ENCODE measurements at places on chromosomes 5 and 9.
A peak's percentile ranks its signal among the peaks of the same experiment; 100 is the strongest.

DNA sequence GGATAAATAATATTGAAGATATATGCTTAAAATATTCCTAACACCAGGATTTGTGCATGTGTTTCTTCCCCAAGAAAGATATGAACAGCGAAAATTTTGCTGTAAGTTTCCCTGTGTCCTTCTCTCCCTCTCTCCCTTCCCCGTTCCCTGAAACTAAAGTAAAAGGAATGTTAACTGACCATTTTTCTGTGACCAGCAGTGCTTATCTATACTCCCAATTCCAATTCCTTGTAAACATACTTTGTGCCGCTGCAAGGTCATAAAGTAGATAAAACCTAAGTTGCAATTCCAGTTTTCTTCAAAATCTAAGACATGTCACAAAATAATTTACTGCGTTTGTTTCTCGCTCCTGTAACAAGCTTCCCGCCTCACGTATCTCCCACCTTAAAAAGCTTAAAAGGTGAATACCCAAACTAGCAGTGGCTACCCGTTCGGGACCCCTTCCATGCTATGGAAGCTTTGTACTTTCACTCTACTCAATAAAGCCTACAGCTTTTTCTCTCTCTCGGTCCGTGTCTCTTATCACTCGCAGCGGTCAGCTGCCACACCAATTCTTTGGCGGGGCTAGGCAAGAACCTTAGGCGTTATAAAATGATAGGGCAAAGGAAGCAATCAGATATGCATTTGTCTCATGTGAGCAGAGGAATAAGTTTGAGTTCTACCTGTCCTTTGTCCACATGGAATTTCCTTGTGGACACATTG lies 1798.0 kb downstream of the EFNA5 start:
- DNase-seq: no peak

GRCh38 chr9:29228558-29228957 lies 1655.3 kb upstream of the C9orf72 start:
- no peak for DNase-seq

GRCh38 chr5:115335301-115335700 lies 38.8 kb upstream of the CCDC112 start:
- no peak for DNase-seq

GRCh38 chr5:115532517-115532916 lies 12.1 kb downstream of the FEM1C start:
- DNase-seq: no peak

GRCh38 chr9:121267689-121268597 lies at the start of gene GSN:
GSN (plus strand) TSS chr9:121268162; CDS start chr9:121301972, 33,810 bp downstream.
- DNase-seq: no peak

DNA sequence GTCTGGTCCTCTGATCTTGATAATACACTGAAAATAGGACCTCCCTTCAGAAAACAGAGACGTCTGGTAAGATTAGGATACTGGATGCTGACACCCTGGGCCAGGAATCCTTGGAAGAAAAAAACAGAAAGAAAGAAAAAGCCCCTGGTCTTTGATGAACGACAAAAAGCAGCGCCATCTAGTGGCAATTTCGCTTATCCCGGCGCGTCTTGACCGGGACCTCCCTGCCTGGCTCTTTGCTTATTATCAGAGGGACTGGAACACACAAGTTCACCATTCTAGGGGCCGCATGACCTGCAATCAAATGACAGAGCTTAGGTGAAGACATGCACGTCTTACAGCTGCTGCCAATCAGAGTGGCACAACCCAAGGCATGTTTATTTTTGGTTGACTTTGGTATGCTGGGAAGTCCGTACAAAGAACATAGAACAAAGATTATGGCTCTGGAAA lies 114.9 kb upstream of the NFIB start:
- peak; percentile 5 for DNase-seq

- DNase-seq: no peak
Observed at GRCh38 chr9:110126499-110126941, 81.4 kb downstream of the C9orf152 start.

- DNase-seq: no peak
Observed at GRCh38 chr5:178418471-178419010, 171.7 kb downstream of the COL23A1 start.

DNA sequence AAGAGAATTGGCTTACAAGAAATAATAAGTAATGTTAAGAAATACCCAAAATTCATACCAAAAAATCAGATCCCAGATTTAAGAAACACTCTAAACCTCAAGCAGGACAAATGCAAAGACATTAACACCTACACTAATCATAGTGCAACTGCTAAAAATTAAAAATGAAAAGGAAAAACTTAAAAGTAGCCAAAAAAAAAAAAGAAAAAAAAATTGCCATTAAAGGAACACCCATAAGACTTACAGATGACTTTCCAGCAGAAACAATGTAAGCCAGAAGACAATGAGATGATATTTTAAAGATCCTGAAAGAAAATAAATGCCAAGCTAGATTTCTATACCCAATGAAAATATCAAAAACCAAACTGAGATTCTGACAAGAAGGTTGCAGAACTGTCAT lies 101.5 kb downstream of the DENND1A start:
- DNase-seq: no peak

GRCh38 chr9:99072040-99072394 lies 32.9 kb upstream of the TGFBR1 start:
- DNase-seq: no peak

- no peak for DNase-seq
Observed at GRCh38 chr5:26530305-26530704, 508.1 kb downstream of the CDH9 start.

DNA sequence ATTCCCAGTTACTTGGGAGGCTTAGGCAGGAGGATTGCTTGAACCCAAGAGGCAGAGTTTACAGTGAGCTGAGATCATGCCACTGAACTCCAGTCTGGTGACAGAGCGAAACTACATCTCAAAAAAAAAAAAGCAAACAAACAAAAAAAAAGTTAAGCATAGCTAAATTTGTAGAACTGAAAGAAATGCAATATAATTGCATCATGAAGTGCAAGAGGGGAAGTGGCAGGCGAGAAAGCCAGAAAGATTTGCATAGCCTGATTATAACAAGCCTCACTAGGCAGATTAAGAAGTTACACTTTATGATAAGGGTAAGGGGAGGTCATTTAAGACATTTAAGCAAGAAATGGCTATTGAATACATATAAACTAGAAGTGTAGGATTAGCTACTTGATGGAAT lies 187.1 kb downstream of the EDIL3 start:
- no peak for DNase-seq

GRCh38 chr9:101536938-101537337 lies 3.3 kb downstream of the RNF20 start:
- DNase-seq: no peak

DNA sequence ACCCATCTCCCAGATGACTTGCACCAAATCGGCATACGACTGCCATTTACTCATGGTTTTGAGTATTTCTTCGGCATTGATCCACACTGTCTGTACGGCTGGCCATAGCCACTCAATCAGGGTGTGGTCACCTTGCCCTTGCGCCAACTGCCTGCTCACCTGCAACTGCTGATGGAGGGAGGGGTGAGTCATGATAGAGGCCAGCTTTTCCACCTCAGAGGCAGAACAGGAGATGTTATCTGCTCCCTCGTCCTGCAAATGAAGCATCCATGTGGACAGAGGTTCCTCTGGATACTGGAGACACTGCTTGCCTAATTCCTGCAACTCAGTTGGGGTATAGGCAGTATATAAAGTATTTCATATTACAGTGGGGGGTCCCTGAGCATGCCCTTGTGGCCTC lies 85.6 kb upstream of the ATP10B start:
- DNase-seq: no peak

DNA sequence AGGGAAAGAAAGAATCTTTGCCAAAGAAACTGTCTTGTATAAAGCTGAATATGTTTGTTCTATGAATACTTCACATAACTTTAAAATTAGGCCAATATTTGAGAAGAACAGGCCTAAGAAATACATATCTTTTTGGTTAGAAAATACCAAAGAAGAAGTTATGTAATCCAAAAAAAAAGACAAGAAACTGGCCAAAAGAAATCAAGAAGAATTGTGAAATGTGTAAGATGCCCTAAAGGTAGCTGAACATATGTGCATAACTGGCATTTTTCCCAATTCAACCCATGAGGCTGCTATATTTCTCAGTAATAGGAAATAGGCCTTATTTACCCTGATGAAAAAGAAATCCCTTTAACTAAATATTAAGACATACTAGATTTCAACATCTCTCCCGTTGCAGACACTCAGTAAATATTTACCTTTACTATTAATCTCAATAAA lies 290.0 kb downstream of the CETN3 start:
- DNase-seq: no peak

- no peak for DNase-seq
Observed at GRCh38 chr9:131837316-131837715, 97.4 kb upstream of the RAPGEF1 start.

- DNase-seq: no peak
Observed at GRCh38 chr5:66406761-66407336, 189.3 kb upstream of the MAST4 start.

DNA sequence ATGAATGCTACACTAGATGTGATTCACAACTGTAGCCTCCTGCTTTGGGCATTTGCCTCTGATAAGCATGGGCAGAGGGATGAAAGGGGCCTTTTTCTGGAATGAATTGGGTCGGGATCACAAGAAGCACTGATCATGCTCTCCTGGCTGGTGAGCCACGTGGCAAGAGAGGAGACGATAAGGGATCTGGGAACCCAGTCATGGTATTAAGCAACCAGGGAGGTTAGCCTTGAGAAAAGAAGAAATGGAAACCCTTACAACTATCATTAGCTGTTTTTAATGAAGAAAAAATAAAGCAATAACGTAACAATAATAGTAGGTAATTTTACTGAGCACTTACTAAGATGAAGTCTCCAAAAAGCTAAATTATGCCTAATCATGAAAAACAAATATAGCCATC lies 50.0 kb upstream of the RAI14 start:
- no peak for DNase-seq

GRCh38 chr5:20555034-20555433 lies 567.0 kb upstream of the CDH18 start:
- DNase-seq: no peak

DNA sequence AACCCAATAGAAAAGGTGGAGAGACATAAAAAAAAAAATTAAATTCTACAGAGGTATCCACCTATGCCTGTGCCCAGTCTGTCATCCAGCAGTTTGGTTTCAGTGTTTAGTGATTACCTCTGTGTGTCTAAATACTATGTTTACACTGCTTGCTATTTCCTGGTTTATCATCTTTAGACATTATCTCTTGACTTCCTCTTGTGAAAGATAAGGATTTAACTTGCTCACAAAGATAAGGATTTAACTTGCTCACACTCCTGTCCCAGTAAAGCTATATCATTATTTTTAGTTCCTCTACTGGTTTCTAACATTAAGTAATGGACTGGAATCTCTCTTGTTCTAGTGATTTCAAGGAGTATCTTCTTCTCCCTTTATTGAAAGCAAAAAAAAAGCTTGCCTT lies 53.9 kb upstream of the ZFR start:
- no peak for DNase-seq

DNA sequence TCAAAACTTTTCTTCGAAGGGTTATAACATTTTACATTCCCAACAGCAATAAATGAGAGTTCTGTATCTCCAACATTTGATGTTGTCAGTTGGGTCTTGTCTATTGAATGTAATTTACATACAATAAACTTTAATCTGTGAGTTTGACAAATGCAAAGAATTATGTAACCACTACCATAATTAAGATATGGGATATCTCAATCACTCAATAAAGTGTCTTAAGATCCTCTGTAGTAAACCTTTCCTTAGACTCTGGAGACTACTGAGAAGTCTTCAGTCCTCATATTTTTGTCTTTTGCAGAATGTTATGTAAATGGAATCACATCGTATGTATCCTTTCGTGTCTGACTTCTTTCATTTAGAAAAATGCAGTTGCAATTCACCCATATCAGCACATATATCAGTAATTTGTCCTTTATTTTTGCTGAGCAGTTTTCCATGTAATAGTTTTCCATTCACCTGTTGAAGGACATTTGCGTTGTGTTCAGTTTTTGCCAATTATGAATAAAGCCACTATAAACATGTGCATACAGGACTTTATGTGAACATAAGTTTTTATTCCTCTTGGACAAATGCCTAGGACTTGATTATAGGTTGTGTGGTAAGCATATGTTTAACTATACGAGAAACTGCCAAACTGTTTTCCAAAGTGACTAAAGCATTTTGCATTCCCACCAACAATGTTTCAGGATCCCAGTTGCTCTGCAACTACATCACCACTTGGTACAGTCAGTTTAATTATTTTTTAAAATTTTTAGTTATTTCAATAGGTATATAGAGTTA lies 784.6 kb upstream of the ZNF608 start:
- DNase-seq: no peak

DNA sequence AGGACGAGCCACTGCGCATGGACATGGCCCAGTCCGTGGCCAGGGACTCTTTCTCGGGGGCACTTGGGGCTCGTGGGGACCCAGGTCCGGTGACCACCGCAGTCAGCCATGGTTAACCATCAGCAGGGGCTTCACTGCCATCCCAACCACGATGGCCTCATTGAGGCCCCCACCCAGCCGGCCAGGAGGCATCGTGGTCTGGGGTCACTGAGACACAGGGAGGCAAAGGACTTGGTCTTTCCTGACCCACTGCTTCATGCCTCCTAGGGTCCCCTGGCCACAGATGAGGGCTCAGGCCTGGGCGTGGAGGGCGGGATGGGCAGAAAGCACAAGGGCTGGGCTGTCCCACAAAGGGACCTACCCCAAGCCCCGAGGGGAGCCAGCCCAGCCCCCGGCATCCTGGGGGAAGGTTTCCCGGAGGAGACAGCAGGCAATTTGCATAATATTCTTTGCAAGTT lies 6.6 kb downstream of the NACC2 start:
- no peak for DNase-seq

DNA sequence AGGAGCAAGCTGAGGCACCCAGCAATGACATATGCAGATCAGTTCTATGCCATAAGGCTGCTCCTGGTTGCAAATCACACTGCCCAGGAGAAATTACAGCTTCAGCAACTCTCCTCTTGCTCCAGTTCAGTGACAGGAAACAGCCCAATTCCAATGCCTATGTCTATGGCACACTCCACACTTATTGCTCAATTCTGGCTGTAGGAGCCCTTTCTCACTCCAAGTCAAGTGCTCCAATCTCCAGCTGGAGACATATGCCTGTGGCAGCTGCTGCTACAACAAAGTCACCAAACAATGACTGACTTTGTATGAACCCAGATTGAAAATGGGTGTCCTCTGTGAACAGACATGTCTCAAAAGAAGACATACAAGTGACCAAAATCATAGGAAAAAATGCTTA lies 31.8 kb upstream of the PLCXD3 start:
- no peak for DNase-seq

Data from stimulated activated CD8-positive, alpha-beta memory T cell treated with anti-CD3 and anti-CD28 coated beads, Interleukin-15, amount 100 ng/mL, for 1 hour (primary cell).